ENCODE measurements at places on chromosomes 7 and 10.

DNA sequence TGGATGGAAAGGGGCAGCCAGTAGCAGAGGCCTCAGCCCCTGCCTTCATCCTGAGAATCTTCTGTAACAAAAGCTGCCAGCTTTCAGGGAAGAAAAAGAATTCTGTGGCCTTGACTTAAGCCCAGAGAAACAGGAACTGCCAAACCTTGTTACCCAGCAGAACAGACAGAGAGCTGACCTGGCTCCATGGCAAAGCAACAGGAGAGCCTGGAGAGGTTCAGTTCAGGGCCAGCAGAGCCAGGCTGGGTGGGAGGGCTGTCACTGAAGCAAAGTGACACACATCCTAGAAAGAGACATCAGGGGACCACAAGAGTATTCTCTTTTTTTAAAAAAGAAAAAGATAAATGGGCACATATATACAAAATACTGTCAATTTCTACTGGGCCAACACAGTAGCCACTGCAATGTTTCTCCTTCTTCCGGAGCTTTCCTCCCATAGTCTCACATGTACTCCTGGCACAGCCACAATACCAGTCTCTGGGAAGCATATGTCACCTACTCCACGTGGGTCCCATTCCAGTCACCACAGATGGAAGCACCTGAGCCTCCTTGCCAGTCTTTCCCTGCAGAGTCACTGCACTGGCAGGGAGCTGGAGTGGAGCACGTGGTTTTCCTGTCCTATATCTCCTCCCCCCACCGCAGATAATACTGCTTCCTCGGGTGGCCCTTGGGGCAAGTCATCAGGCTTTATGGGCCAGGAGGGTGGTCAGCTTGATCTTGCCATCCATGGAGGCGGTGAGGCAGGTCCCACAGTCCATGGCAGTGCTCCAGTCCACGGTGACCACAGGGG, 15.2 kb upstream of the CYREN start:
- DNase-seq, result no peak

DNA sequence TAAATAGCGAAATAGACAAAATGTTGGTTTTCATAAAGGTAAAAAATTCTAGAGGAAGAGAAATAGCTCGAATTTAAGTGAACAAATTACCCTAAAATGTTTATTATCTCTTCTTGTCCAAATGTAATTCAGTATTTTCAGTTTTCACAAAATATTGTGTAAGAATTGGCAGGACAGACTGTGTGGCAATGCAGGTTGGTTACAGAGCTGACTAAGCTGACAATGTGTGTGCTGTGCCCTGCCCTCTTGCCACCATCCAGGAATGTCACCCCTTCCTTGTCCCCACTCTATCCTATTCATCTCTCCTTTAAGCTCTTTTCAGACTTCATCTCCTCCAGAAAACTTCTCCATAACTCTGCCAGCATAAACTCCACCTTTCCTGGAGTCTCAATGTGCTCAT, 46.1 kb downstream of the COL28A1 start:
- peak; percentile 14 for DNase-seq

DNA sequence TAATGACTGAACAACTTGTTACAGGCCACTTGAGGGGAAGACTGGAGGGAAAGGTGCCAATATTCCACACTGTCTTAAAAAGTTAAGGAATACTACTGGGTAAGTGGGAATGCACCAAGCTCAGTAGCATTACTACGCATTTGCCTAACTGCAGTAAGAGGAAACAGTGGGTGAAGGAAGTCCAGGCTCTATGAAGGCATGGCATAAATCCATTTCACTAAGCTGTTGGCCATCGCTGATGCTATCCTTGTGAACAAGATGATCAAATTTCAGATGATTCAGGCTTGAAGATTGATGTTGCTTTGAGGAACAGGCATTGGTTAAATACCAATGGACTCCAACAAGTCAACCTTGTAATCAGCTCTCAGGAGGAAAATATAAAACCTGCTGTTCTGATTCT, 44.2 kb upstream of the TES start:
- DNase-seq, result no peak

DNA sequence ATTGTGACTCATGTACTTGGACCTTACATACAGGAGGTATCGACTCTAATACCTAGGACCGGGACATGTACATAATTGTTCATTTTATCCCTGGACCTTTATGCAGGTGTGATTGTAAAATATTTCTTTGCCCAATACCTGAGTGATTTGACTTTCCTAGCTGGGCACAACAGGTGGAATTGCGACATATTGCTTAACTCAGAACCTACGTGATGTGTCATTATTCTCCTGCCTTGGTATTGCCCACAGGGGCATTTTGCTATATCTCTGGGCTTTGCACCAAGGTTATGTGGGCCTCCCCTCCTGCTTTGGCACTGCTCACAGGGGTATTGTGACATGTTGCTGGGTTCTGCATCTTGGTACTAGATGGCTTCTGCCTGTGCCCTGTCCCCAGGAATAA, 23.9 kb upstream of the ZNF107 start:
- no peak for DNase-seq

- DNase-seq, result peak; percentile 16
Observed at GRCh38 chr10:114565066-114565465, 93.0 kb downstream of the ABLIM1 start.

GRCh38 chr10:132707121-132707775, 78.7 kb downstream of the NKX6-2 start:
- no peak for DNase-seq

- no peak for DNase-seq
Observed at GRCh38 chr10:91046869-91047268, 126.0 kb upstream of the ANKRD1 start.

DNA sequence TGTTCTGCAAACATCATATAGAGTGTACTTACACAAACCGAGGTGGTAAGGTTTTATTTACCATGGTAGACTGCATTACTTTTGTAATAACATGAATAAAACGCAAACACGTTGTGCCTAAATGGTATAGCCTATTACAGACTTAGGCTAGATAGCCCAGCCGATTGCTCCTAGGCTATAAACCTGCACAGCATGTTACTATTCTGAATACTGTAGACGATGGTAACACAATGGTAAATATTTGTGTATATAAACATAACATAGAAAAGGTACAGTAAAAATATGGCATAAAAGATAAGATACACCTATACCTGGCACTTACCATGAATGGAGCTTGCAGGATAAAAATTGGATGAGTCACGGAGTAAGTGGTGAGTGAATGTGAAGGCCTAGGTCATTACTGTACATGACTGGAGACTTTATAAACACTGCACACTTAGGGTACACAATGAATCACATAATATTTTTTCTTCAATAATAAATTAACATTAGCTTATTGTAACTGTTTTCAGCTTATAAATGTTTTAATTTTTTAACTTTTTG, 16.3 kb downstream of the AKR1D1 start:
- DNase-seq, result peak; percentile 56

DNA sequence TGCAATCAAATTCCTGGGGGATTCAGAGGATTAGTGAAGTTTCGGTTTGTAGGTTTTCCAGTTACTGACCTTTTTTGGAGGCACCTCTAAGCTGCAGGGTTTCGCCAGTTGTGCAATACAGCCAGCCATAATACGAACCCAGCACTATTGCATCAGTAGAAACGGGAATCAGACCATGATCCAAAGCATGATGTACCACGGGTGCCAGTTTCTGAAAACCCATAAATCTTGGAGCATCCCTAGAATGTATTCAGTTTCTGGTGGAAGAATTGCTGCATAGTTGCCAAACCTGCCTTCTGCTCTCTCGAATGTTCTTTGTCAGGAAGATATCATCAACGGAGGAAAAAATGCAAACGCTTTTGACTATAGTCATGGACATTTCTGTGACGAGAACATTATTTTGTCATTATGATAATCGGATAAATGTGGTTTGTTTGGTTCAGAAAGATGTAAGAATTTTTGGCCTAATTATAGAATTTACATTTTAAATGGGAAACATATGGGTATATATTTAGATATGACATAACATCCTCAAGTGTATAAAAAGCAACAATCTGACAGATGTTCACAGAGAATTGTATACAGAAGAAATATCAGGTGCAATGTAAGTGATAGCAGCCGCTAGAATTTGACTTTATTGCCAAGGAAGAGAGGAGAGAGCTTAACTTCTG, 186.2 kb upstream of the PRKCQ start:
- no peak for DNase-seq

DNA sequence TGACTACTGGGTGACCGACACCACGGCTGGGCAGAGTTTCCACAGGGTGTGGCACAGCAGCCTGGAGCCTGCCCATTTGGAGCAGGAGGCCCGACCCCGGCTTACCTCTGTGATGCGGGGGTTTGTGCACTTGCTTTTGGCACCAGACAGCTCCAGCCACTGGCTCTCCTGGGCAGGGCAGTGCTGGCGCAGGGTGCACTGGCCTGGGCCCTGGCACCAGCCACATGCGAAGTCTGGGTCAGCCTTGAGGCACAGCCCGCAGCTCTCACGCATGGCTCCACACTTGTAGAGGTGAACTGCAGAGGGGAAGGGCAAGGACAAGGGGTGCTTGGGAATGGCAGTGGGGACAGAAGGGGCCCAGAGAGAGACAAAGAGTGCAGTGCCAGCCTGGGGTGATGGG, 373.7 kb downstream of the PLXNA4 start:
- no peak for DNase-seq

GRCh38 chr10:63593576-63593975, 72.4 kb downstream of the REEP3 start:
- DNase-seq, result no peak

- DNase-seq, result peak; percentile 39
Observed at GRCh38 chr7:28626624-28627262, 214.4 kb downstream of the CREB5 start.

DNA sequence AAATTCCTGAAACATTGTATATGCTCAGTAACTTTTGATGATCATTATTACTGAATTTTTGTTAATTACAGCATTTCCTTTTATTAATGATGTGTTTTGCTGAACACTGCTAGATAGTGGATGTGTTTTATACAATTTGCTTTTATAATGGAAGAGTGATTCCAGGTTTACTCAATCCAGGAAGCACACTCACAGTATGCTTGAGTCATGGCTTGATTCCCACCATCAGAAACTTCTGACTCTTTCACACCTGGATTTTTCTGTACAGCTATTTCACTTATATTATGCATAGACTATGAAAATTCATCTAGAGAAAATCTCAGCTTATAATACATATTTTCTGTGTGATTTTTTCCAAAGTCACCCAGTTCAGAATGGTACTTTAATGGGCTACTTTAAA, 1040.9 kb downstream of the GRM8 start:
- DNase-seq, result peak; percentile 48

DNA sequence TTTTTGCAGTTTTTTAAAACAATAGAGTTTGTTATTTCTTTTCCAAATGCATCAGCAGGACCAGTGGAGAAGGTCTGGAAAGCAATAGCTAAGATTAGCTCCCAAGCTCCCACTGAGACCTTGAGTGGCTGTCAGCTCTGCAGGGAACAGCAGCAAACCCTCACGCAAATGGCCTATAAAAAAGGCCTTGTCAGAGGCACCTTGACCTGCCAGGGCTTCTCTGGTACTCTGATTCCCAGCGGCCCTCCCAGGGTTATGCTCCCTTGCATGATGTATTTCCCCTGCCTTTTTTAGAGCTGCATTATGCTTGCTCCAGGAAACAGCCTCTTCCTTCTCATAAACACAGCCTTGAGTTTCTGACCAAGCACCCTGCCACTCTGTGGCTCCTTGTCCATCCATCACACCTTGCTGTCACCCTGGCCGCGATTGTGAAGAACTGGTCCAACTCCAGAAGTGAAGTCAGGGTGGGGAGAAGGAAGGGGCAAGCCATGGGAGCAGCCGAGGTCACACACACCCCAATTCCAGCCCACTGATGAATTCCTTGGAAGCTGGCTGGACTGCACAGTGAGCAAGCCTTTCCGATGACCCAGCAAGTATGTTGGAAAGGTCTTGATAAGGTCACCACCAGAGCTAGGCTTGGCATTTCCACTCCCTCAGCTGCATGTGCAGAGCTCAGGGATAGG, 35.3 kb upstream of the NKX2-3 start:
- no peak for DNase-seq

- peak; percentile 87 for DNase-seq
Observed at GRCh38 chr10:95273393-95274312, 17.1 kb downstream of the PDLIM1 start.

DNA sequence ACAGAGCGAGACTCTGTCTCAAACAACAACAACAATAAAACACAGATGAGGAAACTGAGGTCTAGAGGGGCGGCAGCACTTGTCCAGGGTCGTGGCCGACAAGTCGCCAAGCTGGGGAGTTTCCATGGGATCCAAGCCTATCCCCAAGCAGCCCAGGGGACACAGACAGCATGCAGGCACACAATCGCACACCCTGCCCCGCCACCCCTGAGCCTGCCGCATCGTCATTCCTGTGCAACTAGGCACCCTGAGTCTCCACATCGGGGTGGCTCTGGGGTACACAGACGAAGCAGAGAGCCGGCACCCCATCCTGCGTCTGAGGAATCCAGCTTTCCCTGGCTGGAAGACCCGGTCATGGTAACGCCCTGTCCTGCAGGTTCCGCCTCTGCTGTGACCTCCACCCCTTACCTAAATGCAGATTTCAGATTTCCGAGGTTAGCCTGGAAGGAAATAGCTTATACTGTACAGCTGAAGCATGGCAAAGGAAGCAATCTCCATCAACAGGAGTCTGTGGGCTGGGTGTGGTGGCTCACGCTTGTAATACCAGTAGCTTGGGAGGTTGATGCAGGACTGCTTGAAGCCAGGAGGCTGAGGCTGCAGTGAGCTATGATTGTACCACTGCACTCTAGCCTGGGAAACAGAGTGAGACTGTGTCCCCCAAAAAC, 136.1 kb upstream of the TNRC18 start:
- DNase-seq, result no peak

GRCh38 chr10:104096692-104097091, 11.0 kb upstream of the COL17A1 start:
- no peak for DNase-seq

- no peak for DNase-seq
Observed at GRCh38 chr7:140232957-140233917, 56.5 kb upstream of the KDM7A start.

- DNase-seq, result no peak
Observed at GRCh38 chr7:6571160-6571779, 6.0 kb upstream of the ZDHHC4 start.

- DNase-seq, result no peak
Observed at GRCh38 chr10:3421537-3422257, 249.1 kb upstream of the PITRM1 start.

- DNase-seq, result peak; percentile 89
Observed at GRCh38 chr7:75905785-75906604, 9.0 kb upstream of the POR start.

DNA sequence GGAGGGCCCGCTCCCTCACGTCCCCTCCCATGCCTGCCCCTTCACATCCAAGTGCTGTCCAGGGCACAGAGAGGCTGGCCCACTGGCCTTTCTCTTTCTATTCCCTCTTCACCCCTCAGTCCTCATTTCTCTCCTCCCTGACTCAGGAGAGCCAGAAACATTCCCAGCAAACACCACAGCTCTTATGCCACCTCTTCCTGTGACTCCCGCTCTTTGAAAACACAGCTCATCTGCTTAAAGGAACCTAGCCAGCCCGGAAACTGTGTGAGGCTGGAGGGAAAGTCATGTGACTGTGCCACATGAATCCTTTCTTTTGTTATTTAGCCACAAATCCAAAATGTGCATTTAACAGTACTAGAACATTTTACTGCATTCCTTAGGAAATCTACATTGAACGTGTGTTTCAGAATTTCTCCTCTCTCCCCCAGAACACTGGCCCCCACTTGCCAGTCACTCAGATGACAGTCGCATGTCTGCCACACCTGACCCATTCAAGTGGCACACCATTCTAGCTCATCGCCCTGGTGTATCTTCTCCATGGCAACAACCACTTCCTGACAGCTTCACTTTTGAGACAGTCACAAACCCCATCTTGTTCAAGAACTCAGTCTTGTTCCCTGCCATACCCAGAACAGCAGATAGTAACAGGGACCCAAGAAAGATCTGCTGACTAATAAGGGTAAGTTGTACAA, 42.8 kb downstream of the GRB10 start:
- no peak for DNase-seq

All from mammary epithelial cell (primary cell).